ENCODE measurements at places on chromosomes 4 and X. TPM values are rescaled to one million over a fixed set of nuclear protein-coding genes. Genes with fewer than 3 reads are reported as not detected.

- no peak for DNase-seq
Measured at GRCh38 chrX:115940348-115940747, 230.2 kb upstream of the AGTR2 start.

DNA sequence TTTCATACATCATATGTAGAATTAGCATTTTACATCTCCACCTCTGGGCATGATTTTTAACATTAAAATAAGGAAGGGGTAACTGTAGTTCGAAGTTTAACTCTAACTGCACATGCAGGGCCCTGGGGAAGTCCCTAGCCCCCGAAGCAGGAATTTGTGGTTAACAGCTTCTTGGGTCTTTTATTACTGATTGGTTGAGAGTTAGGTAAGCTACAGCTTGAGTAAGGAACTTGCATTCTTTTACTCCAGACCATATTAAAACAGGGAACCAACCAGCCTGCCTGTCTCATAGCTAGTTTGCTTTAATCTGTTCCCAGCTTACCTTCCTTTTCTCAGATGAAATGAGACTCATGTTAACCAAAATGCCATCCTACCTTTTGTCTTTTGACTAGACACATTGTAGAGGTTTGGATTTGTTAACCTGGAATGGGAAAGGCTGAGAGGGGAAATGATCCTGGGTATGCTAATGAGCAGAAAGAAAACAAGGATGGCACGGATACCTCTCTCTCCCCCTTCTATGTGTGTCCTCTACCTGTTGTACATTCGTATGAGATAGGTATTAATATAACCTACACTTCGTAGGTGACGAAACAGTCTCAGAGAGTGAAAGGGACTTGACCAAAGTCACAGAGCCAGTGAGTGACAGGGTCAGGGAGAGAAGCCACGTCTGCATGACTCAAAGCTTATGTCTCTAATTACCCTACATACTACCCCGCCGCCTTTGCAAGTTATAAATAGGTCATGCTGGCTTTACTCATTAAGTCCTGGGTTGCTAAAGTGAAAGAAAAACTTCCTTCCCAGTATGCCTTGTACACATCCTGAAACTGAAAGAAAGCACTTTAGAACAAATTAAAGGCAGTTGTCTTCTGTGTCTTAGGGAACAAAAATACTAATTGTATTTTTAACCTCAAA is 119.5 kb upstream of the AFF2 start:
- DNase-seq: no peak

DNA sequence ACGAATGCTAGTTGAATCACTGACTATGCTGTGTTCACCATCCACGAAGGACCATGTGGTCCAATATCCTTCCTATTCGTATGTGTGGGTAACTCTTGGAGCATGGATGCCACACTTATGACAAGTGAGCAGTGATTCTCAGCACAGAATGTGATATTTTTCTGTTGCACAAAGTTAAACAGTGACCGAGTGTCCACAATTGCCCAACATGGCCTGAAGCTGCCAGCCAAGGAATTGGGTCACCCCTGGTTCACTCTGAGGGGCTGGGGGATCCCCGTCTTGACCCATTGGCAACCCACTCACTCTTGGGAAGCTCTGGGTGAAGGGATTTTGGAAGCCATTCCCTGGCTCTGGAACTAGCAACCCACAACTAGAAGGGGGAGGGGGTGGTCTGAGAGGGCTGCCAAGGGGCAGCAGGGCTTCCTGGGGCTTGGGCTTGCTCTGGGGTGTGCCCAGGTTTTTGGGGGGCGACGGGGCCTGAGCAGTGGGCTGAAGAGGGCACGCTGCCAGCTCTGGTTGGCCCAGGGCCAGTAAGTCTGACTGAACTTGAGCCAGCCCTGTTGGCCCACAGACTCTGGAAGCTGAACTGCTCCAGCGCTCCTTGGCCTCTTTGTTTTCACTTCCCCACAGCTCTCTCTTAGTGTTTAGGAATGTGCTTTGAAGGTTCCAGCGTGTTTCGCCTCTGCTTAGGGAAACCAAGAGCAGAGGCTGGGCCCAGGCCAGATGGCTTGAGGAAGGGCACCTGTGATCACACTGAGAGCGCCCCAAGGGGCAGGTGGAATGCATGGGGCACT is 43.1 kb upstream of the BCOR start:
- peak; percentile 47 for DNase-seq

- no peak for DNase-seq
Measured at GRCh38 chrX:11611965-11612364, 53.8 kb downstream of the ARHGAP6 start.

- no peak for DNase-seq
Measured at GRCh38 chr4:18676526-18676915, 655.0 kb upstream of the LCORL start.

DNA sequence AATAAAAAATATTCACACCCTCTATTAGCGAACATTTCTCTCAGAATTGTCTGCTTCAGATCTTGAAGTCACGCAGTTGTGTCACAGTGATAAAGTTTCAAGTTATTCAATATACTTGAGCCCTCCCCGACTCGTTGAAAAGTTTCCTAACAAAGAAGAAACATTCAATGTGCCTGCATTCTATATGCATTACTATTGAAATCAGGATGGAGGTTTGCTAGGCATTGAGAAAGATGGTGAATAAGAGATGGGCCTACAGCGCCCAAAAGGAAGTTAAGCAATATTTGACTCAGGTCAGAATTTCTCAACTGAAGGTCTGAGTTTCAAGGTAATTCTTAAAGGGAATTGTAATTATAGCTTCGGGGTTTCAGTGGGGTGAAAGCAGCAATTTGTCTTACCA is 6.1 kb downstream of the TCEANC start:
- DNase-seq: peak; percentile 76

DNA sequence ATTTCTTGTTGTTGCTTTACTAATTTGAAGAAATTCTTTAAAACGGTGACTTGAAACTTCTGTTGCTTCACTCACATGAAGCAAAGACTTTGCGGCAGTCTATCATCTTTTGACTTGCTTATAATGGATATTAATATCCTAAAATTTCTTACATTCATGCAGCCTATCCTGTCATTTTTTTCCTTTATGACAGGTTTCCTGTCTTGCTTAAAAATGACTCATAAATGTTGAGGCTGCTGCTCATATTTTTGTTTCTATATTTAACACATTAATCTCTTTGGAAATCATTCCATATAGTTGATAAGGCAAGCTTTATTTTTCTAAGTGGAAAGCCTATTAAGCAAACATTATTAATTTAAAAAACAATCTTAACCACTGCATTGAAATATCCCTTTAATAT is 176.6 kb upstream of the GALNTL6 start:
- DNase-seq: no peak

GRCh38 chr4:2094545-2094944 is 35.4 kb downstream of the NAT8L start:
- DNase-seq: no peak

GRCh38 chr4:16597845-16598596 is 300.4 kb downstream of the LDB2 start:
- peak; percentile 76 for DNase-seq

GRCh38 chrX:100812216-100813158 is 7.7 kb upstream of the CSTF2 start:
- no peak for DNase-seq

DNA sequence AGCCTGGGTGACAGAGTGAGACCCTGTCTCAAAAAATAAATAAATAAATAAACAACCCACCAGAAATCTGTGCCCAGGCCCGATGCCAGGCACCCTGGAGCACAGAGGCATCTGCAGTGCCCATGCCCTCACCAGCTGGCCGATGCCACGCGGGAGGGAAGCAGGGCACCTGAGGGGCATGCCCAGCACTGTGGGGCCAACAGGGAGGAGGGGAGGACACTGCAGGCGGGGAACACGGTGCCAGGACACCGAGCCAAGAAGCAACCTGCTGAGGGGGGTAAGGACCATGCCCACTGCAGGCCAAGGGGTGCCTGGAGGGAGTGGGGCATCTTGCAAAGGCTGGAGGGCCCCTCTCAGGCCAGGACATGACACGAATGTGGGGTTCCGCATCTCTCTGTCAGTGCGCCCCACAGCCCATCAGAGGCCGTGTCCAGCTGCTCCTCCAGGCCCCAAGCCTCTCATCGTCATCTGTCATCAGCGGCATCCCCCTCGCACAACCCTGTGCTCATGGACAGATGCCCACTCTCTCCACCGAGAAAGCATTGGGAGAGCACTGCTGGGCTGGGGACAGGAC is 13.3 kb upstream of the DUSP9 start:
- DNase-seq: no peak

GRCh38 chr4:174496631-174497432 is 25.5 kb downstream of the HPGD start:
- DNase-seq: no peak

GRCh38 chrX:154142386-154142785 is 1.7 kb upstream of the OPN1LW start:
- no peak for DNase-seq

- DNase-seq: no peak
Measured at GRCh38 chr4:85807247-85807950, 332.4 kb downstream of the ARHGAP24 start.

DNA sequence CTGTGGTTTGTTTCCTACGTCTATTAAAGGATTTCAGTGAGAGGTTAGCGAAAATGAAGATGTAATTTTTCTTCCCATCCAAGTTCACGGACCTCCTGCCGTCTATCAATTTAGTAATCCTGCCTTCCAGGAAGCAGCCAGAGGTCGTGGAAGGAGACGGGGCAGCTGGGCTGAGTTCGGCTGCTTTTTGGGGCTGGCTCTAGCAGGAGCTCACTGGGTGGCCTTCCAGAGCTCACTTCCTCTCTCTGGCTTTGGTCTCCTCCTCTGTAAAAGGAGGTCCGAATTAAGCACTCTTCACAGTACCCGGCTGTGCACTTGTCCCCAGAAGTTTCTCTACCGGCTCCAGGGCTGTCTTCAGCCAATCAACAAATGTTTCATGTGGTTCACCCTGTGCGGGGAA is 295.4 kb downstream of the BCOR start:
- no peak for DNase-seq

- peak; percentile 39 for DNase-seq
Measured at GRCh38 chr4:40144716-40145115, 52.1 kb upstream of the RHOH start.

DNA sequence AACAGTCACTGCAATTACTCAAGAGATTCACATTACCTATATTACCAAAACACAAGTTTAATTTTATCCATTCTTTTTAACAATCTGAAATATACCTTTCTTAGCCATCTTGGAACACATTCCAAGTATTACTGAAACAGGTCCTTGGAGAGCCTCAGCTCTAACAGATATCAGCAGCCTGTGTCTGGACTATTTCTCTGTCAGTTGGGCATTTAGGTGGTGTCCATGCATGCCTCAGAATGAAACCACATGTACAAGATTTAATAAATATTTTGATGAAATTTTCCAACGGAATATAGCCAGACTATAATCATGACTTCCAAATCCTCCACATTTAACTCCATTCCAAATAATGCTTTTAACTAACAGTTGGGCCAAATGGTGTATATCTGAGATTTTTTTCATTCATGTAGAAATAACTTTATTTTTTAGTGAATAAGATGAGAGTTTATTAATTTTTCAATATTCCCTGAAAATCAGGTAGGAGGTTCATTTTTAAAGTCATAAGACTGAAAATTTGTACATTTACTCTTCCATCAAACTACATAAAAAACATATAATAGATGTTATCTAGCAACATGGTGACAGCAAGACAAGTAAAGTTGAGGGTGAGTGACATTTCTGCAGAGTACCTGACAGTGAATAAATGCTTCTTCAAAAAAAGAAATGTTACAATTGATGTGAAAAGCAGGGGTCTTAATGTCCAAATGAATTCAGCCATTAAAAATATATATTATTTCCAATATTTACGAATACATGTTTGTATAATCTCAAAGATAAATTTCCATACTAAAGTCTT is 174.2 kb downstream of the DCHS2 start:
- no peak for DNase-seq

- no peak for DNase-seq
Measured at GRCh38 chr4:151035911-151036310, 20.8 kb upstream of the LRBA start.

- DNase-seq: no peak
Measured at GRCh38 chrX:2311501-2311900, 189.3 kb downstream of the DHRSX start.

DNA sequence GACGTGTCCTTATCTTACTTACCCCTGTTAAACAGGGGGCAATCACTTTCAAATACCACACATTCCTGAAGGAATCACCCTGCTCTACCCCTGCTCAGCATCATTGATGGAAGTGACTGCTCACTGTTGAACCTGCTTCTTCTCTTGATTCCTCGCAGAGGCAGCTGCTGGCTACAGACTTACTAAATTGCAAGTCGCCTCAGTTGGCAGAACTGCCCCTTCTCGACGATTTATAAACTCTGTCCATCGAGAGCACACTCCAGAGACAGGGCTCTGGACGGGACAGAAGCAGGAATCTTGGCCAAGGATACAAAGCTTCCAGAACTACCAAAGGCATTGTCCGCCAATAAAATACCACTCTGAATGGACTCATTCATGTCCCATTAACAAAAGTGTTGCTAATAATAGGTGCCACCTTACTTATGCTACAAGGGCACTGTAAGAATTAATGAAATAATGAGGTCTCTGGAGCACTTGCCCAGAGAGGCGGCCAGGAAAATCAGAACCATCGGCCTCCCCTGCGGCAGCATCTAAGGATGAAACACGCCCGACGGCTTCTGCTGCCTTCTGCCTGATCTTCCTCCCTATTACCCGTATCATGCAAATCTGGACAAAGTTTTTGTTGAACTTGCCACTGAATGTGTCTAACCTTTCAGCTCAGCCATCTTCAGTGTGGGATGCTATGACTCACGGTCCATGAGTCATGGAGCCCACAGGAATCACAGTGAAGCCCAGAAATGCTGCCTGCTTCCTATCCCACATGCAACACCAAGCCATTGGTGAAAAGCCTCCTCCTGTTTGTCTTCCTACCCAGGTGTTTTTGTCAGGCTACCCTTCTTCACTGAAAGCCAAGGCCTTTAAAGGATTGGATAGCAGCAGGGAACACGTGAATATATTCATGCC is 164.9 kb downstream of the MAML3 start:
- peak; percentile 97 for DNase-seq

DNA sequence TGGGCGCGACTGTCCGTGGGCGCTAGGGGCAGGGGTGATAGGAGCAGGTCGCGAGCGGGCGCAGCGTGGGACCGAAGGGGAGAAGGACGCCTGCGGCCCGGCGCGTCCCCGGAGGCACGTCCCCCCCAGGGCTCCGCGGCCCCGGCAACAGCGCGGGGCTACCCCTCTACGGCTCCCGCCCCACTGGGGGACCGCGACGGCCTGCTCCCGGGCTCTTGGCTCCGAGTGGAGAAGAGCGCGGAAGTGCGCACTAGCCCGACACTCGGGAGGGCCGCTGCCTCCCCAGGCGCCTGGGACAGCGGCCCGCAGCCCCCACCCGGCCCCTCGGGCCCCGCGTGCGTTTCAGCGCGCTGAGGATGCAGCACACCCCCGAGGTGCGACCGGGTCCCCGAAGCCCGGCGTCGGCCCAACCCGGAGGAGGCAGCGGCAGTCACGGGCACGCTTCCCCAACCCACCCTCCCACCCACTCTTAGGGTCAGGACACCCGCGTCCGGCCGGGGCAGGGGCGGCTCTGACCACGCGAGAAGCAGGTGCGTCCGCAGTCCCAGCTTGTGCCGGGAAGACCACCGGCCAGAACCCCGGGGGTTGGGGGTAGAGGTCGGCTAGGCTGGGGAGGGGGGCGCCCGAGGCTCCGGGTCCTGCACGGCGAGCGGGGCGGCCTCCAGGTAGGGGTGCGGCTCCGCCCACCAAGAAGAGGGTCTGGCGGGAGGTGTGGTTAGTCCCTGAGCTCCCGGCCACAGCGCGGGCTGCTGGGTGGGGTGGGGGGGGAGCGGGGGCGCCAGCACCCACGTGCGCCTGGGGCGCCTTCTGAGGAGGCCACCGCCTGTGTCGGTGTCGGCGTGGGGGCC is 18.5 kb upstream of the NAT8L start:
- DNase-seq: no peak

SSX3 gene
- not detected for total RNA-seq

ARAP2 gene
- 1.8 TPM for total RNA-seq

LPAR4 gene
- not detected for total RNA-seq

GLRA3 gene
- total RNA-seq: not detected

L1CAM gene
- 0.36 TPM for total RNA-seq

MEPE gene
- not detected for total RNA-seq

Data from IMR-90 (cell line).